ENCODE measurements at places on chromosomes 2 and 18.

DNA sequence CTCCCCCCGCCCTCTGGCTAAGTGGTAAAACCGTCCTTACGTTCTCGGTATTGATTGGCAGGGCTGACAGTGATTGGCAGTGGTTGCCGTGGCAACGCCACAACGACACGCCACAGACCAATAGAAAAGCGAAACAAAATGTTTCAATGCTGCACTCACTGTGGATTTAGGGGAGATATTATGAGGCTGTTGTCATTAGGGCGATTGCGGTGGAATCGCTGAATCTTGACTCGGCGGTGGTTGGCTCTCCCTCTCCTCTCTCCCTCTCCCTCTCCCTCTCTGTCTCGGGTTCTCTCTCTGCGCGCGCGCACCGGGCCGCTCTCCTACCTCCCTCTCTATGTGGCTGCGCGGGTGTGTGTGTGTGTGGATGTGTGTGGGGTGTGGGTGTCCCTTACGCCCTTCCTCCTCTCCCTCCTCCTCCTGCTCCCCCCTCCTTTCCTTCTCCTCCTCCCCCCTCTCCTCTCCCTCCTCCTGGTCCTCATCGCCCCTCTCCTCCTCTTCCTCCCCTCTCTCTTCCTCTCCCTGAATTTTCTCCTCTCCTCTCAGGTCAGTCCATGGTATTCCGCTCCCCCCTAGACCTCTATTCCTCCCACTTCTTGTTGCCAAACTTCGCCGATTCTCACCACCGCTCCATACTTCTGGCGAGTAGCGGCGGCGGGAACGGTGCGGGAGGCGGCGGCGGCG is at the start of gene SIX3:
SIX3 (plus strand) TSS at position 152 of the 684 bp plus-strand sequence; CDS start at position 555, 403 bp downstream.
- no peak for DNase-seq

DNA sequence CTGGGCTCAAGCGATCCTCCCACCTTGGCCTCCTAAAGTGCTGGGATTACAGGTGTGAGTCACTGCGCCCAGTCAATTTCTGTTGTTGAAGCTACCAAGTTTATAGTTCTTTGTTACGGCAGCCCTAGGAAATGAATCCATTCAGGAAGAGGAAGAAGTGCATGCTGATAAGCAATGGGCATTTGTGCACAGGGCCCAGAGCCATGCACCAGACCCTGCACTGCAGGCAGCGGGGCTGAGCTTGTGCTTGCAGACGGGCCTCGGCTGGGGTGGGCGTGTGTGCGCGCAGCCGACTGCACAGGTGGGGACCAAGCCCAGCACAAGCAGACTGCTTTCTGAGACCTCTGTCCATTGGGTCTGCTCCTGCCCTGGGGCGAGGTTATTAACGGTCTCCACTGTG is 144.6 kb downstream of the CABLES1 start:
- DNase-seq = no peak

- no peak for DNase-seq
Measured at GRCh38 chr18:27931535-27931934, 245.4 kb downstream of the CDH2 start.

- no peak for DNase-seq
Measured at GRCh38 chr2:19914266-19914975, 12.6 kb upstream of the TTC32 start.

- no peak for DNase-seq
Measured at GRCh38 chr2:228853151-228853550, 417.9 kb downstream of the PID1 start.

DNA sequence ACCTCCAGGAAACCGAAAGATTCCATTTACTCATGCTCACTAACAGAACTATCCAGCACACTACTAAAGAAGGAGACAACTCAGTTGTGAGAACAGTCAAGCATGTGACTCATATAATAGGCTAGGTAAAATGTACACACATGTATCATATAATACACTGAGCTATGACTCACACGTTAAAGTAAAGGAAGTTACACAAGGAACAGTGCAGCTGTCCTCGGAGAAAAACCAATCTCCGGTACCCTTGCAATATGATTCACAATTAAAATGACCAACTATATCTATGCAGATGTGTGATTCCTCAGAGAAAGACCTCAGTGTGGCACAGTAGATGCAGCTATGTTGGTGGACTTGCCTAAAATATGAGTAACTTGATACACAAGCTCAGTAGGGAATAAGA is 76.5 kb downstream of the STRN start:
- peak; percentile 57 for DNase-seq

GRCh38 chr2:72949045-72949444 is 31.7 kb downstream of the EMX1 start:
- DNase-seq = no peak

DNA sequence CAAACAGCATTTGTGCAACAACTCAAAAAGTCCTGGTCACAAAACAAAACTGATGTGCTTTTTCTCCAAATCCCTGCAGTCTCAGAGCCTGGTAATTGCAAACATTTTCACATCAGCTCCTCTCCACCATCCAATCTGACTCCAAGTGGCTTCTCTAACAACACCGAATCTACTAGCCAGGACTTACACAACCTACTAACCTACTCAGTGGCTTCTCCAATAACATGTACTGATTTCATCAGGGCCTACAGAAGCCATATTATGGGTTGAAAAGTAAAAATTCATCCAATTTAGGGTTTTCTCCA is 104.3 kb downstream of the COLEC12 start:
- DNase-seq = no peak

GRCh38 chr18:69813559-69813958 is 134.1 kb downstream of the CD226 start:
- DNase-seq = no peak

DNA sequence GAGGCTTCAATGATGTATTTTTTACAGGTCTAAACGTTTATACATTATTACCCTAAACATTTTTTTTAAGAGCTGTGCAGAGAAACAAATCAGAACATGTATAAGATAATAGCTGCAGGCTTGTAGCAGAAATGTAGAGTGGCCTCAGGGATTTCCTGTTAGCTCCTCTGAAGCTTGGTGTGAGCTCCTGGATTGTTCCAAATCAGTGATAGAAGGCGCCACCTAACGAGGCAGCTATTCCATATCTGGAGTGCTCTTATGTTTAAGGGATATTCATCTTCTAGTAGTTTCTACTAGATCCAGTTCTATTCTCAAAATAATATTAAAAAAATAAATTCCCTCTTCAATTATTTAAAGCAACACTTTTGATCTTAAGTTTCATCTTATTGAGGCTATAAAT is 93.1 kb downstream of the LRP1B start:
- no peak for DNase-seq

DNA sequence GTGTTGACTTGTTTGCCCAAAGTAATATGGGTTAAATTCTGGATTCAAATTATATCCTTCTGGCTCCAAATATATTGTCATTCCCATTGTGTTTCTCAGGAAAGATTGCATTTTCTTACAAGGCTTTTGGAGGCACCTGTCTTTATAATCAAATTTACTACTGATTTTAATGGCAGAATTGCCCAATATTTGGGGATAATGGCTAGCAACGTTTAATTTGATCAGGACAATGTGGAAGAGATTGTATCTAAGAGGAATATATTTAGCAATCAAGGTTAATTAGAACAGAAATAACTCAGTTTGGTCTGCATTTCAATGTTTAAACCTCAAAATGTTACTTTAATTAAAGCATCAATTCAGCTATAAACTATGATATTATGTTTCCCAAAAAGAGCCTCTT is 41.7 kb upstream of the ZNF804A start:
- no peak for DNase-seq

DNA sequence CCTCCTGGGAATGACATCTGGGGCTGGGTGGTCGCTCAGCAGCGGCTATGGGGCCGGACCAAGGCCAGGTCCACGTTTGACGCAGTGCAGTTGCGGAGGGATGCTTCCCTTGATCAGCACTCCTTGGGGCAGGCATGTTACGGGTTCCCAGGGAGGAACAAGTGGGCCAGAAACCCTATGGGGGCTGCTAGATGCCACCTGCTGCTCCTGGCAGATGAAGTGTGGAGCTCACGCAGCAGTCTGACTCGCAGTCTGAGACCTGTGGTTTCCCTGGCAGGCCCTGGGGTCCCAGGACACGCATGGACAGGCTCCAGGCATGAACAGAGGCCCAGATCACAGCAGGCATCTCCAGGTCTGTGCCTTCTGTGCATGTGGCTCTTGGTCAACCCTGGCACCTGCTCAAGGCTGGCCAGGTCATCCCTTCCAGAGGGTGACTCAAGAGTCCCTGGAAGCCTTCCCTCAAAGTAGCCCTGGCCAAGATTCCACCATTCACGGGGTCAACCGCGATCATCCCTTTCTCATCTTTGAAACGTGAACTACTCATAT is 20.0 kb downstream of the KCNF1 start:
- no peak for DNase-seq

DNA sequence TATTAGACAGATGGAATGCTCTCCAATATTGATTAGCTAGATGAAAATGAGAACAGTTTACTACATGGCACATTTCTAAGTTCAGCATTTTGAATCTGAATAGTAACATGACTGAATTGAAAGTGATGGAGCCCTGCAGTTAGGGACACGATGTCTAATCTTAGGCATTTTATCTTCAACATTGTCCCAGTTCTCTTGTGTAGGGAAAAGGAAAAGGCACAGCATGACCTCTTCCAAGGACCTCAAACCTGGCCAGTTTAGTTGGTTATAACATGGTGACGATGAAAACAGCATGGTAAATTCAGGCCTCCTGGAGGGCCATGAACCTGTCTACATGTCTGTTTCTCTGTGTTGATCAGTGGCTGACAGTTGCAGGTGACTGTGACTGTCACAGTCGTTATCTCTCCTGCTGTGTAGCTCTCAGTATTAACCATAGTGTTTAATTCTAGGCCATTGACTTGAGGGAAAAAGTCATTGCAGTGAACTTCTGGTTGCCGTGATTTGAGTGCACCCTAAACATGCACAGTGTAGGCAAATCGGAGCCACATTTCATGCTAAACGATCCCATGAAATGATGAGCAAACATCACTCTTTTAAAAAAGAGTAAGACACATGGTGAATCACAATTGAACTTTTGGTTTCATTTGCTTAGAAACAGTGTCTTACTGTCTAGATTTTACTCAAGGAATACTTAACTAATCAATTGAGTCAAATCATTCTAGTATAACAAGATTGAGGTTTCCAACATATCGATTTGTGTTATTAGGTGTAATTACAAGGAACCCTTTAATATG is 129.7 kb downstream of the PHLPP1 start:
- DNase-seq = no peak

DNA sequence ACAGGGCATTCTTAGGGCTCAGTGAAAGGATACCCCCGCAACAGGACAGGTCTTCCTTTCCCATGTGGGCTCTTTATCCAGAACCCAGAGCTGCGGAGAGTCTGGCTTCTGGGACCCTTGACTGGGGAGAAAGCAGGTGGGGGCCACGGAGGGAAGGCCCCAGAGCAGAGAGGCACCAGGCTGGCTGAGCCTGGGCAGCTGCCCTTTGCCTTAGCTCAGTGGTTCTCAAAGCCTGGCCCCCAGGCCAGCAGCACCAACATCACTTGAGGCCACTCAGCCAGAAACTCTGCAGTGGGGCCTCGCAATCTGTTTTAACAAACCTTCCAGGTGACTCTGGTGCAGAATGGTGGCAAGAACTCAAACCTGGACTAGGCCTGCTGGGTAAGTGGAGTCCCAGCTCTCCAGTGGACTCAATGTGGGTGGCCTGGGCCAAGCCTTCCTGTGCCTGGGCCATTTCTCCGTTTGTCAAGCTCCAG is 1.6 kb upstream of the TMEM37 start:
- no peak for DNase-seq

- no peak for DNase-seq
Measured at GRCh38 chr2:99819766-99820165, 322.6 kb downstream of the AFF3 start.

DNA sequence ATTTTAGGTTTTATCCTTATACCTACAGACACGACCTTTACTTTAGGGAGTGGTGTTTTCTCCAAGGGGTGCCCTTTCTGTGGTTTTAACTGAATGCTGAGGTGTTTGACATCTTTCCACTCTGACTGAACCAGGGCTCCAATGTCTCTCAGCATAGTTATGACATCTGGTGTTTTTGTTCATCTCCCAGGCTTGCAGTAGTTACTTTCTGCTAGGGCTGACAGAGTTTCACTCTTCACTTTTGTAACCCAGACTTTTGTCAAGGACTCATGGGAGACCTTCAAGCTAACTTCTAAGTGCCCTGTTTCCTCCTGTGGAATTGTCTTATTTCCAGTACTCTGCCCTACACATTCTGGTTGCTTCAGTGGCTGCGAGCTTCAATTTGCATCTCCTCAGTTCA is 103.1 kb downstream of the CCDC85A start:
- DNase-seq = no peak

GRCh38 chr2:37358466-37358865 is 14.0 kb downstream of the QPCT start:
- DNase-seq = no peak

GRCh38 chr2:66270247-66270646 is 164.7 kb upstream of the MEIS1 start:
- DNase-seq = no peak

DNA sequence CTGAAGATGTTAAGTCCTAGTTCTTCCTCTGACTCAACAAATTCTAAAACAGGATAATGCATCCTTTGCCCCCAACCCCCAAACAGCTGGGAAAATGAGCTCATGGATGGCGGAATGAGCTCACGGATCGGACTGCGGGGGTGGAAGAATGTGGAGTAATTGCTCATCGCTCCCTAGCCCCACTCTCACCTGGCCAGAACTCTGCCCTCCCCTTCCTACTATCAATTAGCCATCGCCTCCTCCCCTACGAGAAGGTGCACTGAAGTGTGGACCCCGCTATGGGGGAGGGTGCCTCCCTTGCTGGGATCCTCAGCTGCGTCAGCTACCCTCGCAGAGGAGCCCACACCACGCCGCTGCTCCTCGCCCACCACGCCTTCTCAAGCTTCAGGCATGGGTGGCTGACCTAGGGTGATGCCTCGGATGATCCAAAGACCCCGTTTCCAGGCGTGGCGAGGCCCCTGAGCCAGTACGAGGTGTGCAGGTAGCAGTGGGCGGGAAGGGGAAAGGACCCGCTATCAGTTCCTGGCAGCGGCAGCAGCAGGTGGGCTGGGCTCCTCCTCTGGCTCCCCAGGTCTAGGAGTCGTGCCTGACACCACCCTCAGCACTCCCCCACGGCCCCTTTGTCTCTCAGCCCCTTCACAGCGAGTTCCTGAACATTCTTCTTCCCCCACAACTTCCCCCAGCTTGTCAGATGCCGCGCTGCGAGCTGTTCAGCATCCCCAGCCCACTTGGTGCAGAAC is 82.1 kb upstream of the POMC start:
- DNase-seq = no peak

DNA sequence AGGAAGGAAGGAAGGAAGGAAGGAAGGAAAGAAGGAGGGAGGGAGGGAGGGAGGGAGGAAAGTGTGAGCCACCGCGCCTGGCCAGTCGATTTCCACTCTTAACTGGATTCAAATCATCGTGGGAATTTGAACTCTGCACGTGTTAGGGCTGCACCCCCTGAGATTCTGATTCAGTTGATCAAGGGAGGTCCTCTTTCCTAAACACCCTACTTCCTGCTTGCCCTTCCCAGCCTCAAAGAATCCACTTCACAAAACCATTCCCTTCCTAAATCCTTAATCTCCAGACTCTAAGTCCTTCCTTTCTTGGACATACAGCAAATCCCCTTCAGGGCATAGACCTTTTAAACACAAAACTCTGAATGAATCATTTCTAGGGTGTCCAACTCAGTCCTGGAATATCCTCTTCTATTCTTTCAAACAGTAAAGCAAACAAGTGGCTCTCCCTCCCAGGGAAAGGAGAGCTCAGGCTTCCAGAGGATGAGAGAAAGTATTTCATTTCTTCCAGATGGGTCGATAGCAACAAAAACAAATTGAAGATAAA is 68.2 kb upstream of the MBOAT2 start:
- DNase-seq = no peak

- DNase-seq = no peak
Measured at GRCh38 chr2:14480906-14481305, 151.6 kb upstream of the LRATD1 start.

Data from HL-60 (cell line).